CD4-positive, alpha-beta T cell (primary cell): ENCODE measurements at places on chromosomes 2 and 18.
A peak's percentile ranks its signal among the peaks of the same experiment; 100 is the strongest.

- no peak for DNase-seq
Observed at GRCh38 chr2:142033393-142033792, 97.4 kb downstream of the LRP1B start.

DNA sequence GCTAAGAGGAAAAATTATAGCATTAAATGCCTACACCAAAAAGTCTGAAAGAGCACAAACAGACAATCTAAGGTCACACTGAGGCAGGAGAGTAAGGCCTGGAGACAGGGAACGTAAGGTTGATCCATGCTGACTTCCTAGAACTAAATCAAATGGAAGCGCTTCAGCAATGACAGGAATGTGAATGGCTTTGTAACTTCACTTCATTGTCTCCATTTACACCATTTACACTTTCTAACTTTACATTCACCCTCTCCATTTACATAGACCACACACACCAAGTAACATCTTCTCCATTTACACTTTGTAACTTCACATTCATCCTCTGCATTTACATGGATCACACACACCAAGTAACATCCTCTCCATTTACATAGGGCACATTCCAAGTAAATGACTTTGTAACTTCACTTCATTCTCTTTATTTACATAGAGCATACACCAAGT, 103.1 kb upstream of the SPATS2L start:
- no peak for DNase-seq

- no peak for DNase-seq
Observed at GRCh38 chr2:171522788-171523087, 464 bp downstream of the CYBRD1 start.

DNA sequence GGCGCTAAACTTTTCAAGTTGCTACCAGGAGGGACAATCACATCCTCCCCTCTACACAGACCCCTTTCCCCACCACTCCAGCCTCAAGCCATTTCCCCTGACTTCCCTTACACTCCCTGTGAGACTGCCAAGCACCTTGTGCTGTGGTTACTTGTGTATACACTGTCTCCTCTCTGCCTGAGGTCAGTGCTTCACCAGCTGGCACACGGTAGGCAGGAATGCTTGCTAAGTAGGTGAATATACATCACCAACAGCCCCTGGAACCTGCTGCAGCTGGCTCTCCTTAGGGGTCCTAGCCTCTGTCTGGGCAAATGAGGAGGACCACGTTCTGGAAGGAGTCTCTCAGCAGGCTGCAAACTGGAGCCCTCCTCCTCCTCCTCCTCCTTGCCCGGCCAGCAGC, 38.3 kb upstream of the ACAA2 start:
- no peak for DNase-seq

DNA sequence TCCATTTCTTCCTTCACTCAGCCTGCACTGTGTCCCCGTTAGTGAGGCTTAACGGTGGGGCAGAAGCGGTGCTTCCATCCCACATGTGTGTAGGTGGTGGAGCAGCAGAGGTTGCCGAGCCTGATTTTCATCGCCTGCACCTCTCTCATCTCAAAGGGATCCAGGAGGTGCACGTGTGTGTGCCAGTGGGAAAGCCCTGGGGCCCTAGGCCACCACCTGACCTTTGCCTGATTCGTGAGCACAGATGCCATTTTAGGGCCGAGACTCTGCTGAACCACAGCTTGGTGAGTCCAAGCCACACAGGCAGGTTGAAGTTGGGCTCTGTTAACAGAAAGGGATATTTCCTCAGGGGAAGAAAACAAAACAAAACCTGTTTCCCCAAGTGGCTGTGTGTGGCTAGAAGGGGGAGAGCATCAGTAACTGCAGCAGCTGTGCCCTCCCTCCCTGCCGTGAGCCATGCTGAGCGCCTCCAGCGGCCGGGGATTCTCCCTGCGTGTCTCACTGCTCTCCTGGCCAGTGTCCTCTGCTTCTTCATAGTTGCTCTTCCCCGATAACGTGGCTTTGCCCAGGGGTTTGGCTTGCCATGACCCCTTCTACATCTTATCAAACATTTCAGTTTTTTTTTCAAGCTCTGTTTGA, 81.5 kb downstream of the MAPRE2 start:
- peak; percentile 35 for DNase-seq

GRCh38 chr2:11750917-11751316, 4.5 kb downstream of the LPIN1 start:
- DNase-seq, result peak; percentile 21

- DNase-seq, result no peak
Observed at GRCh38 chr2:216649574-216649973, 16.4 kb downstream of the IGFBP2 start.

DNA sequence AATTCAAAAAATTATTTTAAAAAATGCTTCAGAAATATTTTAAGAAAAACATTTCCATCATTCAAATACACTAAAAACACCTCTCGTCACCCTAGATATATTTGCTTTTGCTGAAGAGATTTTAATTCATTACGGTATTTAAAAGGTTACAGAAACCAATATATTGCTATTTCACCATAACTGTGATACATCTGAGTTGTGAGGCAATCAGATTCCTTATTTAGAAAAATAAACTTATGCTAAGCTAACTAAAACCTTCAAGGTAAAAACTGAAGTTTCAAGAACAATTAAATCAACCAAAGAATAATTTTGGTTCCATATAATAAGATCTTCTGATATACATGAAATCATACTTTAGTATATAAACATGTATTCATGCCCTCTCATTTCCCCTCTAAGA, 32.8 kb downstream of the PELI1 start:
- DNase-seq, result no peak

DNA sequence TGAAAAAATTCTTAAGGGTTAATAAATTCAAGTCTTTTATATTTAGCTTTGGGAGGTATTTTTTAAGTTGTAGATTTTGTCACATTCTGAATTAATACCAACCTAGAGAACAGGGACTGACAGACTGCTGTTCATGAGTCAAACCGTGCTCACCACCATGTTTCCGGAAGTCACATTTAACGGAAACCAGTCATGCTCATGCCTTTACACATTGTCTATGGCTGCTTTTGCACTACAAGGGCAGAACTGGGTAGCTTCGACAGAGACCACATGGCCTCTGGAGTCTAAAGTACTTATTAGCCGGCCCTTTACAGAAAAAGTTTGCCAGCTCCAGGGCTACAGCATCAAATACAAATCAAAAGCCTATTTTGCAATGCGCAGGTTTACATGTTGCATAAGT, 33.3 kb downstream of the LONRF2 start:
- peak; percentile 56 for DNase-seq

GRCh38 chr2:66344087-66344663, 90.8 kb upstream of the MEIS1 start:
- DNase-seq, result no peak

- DNase-seq, result no peak
Observed at GRCh38 chr2:627926-628560, 49.2 kb downstream of the TMEM18 start.

DNA sequence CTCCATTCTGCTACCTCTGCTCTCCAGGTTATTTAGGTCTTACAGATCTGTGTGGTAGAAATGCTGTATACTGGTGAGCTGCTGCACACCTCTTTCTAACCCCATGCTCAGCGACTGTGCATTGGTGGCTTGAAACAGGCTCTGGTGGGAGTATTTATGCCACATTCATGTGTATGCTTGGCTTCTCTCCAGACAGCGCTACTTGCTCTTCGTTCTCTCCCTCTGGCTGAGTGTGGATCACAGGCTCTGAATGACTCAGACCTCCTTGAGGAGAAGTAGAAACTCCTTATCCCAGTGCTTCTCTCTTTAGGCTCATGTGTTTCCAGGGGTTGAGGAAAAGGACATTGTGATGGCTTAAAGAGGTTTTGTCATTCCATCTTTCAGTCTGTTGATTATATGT, 54.9 kb downstream of the FHOD3 start:
- DNase-seq, result no peak
